Brain pericyte (primary cell): ENCODE measurements at places on chromosomes 1 and 21.

DNA sequence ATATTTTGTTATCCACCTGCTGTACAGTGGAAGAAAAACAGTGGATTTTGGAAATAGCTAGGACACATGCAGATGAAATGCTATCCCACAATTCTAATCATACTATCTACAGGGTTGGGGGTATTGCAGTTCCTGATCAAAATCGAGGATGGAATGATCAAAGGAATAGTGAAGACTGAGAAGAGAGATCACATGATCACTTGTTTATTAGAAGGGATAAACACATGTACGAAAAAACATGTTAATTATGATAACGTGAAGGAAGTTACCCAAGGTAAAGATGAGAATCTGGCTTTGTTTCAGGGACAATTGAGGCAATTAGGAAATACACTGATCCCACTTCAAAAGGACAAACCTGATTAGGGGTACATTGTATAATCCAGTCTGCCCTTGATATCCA is 8.8 kb upstream of the NENF start:
- no peak for DNase-seq

- DNase-seq = no peak
Observed at GRCh38 chr1:155062702-155063411, 683 bp upstream of the EFNA4 start.

DNA sequence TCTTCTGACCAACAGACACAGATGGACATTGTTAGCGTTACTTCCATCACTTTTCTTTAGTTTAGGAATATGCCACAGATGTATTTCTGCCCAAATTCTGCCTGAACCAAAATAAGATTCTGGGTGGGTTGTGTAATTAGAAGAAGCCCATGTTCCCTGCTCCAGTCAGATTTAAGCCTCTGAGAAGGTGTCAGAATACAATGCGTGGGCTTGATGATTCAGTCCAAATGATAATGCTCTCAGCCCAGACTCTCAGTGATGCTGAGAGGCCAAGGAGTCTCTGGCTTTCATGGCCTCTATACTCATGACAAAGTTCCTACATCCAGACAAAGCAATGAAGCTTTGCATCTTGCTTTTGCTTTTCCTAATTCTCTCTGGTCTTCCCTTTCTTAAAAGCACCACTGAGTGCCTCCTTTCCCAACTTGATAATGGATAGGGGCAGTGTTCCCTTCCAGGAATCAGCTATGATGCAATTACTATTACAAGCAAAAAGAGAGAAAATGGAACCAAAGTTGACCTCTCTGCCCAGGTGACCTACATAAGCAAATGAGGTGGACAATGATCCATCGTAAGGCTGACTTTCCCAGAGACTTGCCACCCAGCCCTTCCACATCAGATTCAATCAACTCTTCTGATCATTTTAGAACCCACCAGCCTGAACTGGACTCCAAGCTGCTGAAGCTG is 8.8 kb downstream of the SEC16B start:
- DNase-seq = no peak

- no peak for DNase-seq
Observed at GRCh38 chr1:119794876-119795240, 16.4 kb downstream of the REG4 start.

GRCh38 chr1:228450200-228450599 is 33.5 kb upstream of the TRIM17 start:
- DNase-seq = no peak

DNA sequence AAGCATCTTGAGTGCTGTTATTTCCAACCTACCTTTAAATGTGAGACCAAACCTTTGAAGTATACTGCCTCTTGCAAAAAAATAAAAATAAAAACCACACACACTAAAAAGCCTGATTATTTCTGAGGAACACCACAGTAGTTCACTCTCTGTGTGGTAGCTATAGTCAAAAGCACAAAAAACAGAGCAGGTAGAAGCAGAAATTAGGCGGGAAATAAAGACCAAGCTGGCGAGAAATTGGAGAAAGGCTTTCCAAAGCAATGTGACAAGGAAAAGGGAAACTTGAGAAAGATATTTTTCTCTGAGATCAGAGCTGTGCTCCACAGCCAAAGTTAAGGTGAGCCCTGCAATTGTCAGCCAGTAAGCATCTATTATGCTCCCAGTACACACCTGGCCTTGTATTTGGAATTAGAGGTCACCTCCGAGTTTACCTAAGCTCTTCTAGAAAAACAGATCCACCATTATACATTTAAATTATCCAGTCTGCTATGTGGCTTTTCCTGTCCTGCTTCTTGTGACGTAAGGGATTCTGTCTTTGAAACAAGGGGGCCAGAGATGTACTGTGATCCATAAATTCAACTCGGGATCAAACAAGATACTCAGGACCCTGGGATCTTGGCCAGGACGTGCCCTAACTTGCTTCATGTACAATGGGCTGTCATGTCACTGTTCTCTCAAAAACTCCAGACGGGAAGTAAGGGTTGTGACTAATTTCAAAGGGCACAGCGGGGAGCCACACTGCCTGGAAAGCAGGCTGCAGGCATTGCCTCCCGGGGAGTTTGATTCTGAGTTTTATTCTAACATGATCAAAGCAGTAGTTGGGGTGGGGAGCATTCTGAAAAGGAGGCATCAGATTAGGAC is 39.8 kb upstream of the RAB4A start:
- no peak for DNase-seq

DNA sequence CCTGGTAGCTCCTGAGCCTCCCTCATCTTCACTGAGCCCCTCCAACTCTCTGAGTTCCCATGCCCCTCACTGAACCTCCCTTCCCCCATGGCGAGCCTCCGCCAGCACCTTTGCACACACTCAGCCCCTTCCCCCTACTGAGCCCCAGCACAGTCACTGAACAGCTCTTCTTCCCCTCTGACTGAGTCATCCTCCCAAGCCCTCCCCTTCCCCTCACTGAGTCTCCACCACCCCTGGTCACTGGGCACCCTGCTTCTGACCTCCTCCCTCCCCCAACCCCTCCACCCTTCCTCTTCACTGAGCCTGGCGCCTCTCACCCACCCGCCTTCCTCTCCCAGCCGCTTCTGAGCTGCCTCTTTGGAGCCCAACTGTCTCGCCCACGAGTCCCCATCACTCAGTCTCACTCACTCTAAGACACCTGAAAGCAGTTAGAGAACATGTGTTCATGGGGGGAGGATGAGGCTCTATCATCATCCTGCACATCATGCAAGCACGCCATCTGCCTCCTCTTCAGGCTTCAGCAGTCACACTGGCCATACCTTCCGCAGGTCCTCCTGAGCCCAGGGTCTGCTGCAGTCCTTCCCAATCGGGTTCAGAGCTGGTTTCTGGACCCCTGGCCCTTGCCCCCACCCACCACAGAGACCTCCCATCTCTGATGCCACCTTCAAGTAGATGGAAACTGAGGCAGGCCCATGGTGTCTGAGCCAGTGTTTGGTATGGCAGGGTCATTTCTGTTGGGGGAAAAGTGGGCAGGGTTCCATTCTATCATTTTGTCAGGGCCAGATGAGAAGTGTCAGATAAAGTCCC is 2.0 kb upstream of the TRNP1 start:
- DNase-seq = no peak

- peak; percentile 58 for DNase-seq
Observed at GRCh38 chr21:16588433-16588860, 858.7 kb downstream of the USP25 start.

DNA sequence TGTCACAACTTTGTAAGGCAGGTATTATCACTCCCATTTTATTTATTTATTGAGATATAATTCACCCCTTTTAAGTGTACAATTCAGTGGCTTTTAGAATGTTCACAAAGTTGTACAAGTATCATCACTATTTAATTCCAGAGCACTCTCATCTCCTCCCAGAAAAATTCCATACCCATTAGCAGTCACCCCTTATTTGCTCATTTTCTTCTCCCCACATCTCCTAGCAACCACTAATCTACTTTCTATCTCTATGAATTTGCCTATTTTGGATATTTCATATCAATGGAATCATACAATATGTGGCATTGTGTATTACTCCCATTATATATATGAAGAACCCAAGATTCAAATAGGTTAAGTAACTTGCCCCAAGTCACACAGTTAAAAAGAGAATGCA is 7.0 kb downstream of the DSTYK start:
- no peak for DNase-seq

DNA sequence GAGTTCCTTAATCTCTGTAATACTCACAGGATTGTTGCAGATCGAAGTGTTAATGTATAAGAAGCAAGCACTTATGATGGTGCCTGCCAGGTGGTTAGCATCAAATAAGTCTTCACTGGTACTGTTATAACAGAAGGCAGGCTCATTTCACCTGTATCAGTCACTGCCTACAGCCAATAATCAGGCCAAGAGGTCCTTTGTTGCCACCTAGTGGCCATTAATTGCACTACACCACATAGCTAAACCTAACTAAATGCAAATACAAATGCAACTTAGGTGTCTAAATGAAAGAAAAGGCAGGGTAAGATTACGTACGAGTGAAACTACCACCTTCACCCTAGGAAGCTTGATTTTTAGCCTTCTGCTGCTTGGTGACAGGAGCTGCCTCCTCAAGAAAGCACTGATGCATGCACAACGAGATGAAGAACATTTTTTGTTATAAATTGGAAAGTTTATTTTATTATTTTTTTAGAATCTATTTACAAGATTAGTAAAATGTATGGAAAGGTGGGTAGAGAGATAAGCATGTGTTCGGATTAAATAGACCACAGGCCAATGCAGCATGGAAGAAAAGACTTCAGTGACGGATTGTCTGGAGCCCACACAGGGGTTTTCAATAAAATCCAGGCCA is 334.8 kb upstream of the CAMK1G start:
- peak; percentile 5 for DNase-seq

DNA sequence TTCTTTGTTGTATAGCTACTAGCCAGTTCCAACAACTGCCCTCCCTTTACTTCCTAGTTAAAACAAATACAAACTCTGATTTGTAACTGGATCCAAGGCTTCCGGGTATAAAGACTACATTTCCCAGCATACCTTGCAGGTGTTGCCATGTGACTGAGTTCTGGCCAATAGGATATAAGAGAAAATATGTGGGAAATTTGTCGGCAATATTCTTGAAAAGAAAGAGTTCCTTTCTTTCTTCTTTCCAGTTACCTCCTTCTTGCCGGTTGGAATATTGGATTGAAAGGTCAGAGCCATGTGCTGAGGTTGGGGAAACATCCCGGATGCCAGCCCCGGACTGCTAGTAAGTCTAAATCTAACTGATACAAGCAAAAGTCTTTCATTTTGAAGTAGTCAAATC is 23.0 kb upstream of the ZBTB40 start:
- no peak for DNase-seq
